ENCODE measurements at places on chromosomes 5 and 9.

DNA sequence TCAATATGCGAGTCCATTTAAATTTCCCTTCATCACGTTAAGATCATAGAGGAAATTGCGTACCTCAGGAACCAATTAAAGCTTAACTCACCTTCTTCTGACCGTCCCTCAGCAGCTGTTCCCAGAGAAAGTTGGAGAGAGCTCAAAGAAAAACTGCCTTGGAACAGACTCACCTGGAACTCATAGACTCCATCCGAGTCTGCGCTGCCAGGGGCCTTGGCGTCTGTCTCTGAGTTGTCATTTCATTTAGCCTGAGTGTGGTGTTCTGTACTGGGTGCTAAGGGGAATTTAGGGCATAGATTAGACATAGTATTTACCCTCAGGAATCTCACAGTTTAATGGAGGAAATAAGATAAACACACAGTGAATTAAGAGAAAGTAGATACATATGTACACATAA, 892.7 kb downstream of the TLE1 start:
- DNase-seq, result no peak

DNA sequence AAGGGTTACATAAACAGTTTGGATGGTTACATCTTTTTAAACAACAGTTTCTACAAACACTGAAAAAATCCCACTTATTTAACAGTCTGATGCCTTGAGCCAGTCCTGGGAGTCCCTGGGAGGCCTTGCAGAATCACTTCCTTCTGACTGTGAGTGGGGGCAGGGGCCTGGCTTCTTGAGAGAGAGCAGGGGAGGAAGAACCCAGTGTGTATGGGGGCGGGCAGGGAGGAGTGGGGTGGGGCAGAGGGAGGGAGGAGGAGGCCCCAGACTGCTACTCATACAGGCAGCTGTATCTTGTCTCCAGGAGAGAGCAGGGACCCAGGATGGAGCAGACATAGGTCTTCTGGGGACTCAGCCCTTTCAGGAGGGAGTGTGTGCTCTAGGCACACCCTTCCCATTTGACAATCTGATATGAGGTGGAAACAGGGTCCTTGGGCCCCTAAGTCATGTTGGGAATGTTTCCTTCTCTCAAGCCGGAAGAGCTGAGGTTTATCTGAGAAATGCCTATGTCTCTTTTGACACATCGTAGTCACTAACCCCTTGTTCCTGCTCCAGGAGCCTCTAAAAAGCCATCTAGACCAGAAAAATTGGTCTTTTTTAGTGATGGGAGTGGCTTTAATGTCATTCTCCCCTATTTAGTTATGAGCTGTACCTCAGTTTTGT, 52.8 kb downstream of the IRF1 start:
- no peak for DNase-seq

DNA sequence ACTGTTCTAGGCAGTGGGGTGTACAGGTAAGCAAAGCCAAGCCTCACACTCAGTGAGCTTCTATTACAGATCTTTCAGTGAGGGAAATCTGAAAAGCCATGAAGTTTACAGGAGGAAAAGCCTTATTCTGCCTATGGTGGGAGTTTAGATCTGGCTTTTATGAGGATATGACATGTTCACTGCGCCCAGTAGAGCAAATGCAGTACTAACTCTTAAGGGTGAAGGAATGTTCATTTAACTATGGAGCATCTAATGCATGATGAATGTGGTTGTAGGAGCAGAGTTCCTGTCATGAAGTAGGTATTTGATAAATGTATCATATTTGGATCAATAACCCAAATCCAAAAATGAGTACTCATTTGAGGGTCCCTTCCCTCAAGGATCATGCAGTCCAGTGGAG, 230.2 kb upstream of the PAPPA start:
- DNase-seq, result no peak

DNA sequence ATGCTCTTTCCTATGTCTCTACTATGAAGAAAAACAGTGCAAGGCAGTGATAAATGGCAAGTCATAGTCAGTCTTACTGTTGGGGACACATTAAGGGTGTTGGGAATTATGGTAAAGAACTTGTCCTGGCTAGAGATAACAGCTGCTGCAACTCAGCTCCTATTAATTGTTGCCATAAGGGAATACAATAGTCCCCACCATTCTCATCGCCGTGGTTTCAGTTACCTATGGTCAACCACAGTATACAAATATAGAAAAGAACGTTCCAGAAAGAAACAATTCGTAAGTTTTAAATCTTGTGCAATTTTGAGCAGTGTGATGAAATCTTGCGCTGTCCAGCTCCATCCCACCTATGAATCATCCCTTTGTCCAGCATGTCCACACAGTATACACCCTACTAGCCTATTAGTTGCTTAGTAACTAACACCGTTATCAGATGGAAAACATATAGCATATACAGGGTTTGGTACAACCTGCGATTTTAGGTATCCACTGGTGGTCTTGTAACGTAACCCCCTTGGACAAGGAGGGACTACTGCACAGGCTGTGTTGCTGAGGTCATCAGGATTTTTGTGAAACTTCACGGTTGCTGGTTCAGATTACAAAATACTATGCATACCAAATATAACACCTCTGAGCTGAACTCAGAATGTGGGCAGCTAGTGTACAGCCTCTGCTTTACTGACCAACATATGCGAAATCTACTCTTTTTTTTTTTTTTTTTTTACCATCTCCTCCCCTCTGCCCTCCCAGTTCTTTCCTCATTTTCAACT, 53.5 kb downstream of the ZFR start:
- DNase-seq, result no peak

DNA sequence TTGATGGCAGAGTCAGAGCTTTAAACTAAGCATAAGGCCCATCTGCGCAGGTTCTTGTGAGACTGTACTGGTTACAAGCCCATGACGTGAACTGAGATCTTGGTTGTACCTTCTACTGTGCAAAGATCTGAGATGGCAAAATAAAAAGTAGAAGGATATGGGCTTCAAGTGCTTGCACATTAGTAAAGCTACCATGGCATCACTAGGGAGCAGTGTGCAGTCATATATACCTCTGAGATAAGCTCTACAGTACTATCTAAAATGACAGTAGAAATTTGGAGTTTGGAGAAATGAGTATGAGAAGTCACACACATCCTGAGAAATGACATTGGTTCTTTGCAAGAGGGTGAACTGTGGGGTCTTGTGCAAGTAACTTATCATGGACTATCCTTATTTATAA, 408.2 kb upstream of the PRR16 start:
- no peak for DNase-seq

Data from right kidney (tissue), 9 donors.